Cardiac muscle cell (in vitro differentiated cells and primary cell): ENCODE measurements at places on chromosomes 6 and 20. TPM values are rescaled to one million over a fixed set of nuclear protein-coding genes. Genes with fewer than 3 reads are reported as not detected.

TRAPPC3L gene
- total RNA-seq, result not detected in 2 replicates

DNA sequence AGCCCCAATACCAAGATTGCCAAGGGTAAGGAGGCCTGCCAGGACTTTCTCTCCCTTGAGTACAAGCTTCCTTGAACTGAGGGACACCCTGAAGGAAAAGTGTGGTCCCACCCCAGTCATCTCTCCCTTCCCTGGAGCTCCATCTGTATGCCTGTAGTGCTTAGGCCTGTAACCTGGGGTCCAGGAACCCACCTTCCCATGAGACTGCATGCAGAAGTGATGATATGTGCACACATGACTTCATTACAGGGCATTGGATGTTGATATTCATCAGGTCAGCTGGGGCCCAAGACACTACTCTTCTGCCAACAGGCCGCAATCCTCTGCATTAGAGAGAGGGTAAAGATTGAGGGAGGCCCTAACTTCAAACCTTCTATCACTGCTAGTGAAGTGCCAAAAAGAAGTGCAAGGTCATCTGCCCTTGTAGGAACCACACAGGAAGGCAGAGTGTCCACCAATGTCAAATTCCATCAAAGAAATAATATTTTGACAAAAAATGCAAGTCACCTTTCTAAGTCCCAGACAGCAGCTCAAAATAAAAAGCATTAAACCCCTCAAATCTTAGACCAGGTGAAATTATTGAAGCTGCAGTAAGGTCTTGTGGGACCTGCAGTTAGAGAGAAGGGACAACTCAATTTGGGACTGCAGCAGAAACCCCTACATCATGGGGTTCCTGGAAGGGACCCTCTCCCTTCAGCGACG lies 5.1 kb downstream of the HLA-F start:
- H3K4me1 ChIP-seq, result no peaks in the 10 kb centered on the region
- no peak for DNase-seq
- no peak overlapping the region for H3K27ac ChIP-seq
- no peaks in the 10 kb centered on the region for H3K36me3 ChIP-seq
- peaks cover 72% of the 10 kb centered on the region for H3K27me3 ChIP-seq
- no peak overlapping the region for H3K4me3 ChIP-seq

GRCh38 chr6:156027248-156027626 lies 571.6 kb upstream of the NOX3 start:
- no peaks in the 10 kb centered on the region for H3K36me3 ChIP-seq
- no peaks in the 10 kb centered on the region for H3K4me1 ChIP-seq
- no peak for DNase-seq
- H3K27me3 ChIP-seq, result no peaks in the 10 kb centered on the region
- H3K4me3 ChIP-seq, result no peak overlapping the region

CLPSL1 gene
- total RNA-seq, result not detected in 2 replicates

DNA sequence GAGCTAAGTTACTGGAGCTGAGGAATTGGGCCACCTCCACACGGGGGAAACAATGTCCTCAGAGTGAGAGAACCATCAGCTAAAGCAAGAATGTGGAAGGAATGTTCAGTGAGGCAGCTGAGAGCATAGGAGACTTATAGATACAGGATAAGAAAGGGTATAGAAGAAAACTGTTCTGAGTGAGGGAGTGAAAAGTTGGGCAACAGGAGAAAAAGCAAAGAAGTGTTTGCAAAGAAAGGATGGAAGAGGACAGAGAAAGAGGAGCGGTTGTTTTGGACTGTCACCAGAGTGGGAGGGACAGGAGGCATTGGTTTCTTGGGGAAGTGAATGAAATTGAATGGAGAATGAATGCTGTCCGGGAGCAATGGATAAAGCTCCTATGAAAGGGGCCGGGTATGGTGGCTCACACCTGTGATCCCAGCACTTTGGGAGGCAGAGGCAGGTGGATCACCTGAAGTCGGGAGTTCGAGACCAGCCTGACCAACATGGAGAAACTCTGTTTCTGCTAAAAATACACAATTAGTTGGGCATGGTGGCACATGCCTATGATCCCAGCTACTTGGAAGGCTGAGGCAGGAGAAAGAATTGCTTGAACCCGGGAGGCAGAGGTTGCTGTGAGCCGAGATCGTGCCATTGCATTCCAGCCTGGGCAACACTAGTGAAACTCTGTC lies 296.5 kb downstream of the ADGB start:
- no peaks in the 10 kb centered on the region for H3K27me3 ChIP-seq
- H3K36me3 ChIP-seq, result no peaks in the 10 kb centered on the region
- no peaks in the 10 kb centered on the region for H3K4me1 ChIP-seq
- DNase-seq, result no peak

HLA-DOA gene
- 0.25 and 0.74 TPM in 2 replicates for total RNA-seq
